ENCODE measurements at places on chromosomes 4 and X.

GRCh38 chr4:169202878-169203277 is 67.9 kb downstream of the SH3RF1 start:
- no peak for DNase-seq

DNA sequence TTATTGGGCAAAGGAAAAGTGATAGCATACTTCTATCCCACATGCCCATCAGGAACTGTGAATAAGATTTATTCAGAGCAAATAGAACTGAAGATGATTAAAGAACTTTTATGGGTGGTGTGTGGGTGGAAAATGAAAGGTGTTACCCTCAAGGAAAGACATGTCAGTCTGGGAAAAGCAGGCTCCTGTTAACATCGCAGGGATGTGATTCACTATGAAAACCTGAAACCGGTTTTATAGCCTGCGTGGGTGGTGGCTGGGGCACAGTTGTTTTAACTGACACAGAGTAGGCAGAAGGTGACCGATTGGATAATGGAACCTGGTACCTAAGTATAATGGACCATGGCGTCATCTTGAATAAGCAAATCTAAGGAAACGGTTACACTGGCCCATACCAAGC is 61.3 kb upstream of the CASK start:
- no peak for DNase-seq

- DNase-seq: no peak
Observed at GRCh38 chr4:156832886-156833285, 138.7 kb downstream of the PDGFC start.

GRCh38 chrX:55758033-55758432 is 40.5 kb downstream of the RRAGB start:
- no peak for DNase-seq

GRCh38 chrX:73855546-73855945 is 292.5 kb downstream of the CHIC1 start:
- DNase-seq: peak; percentile 82

DNA sequence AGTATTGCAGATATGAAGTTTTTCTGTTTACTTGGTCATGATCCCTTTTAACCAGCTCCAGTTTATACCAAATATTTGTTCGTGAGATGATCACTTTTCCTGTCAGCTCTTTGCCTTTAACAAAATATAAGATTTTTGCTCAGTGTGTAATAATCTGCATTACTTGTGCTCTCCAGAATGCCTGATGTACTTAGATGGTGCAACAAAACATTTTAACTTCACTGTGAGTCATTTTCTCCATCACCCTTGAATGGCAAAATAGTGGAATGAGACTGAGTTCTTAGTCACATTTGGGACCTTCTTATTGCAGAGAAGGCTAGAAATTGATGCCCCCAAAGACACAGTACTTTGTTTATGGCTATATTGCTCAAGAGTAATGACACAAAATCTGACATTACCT is 252.0 kb downstream of the FRMPD4 start:
- no peak for DNase-seq

DNA sequence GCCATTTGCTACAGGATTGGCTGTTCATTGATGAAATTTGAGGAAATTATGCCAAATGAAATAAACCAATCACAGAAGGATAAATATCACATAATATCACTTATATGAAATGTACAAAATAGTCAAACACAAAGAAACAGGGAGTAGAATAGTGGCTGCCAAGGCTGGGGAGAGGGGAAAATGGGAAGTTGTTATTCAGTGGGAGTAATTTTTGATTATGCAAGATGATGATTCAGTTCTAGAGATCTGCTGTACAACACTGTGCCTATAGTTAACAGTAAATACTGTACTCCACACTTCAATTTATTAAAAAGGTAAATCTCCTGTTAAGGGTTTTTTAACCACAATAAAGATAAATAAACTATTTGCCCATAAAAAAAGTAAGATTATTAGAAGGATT is 101.1 kb downstream of the TMA16 start:
- DNase-seq: no peak

DNA sequence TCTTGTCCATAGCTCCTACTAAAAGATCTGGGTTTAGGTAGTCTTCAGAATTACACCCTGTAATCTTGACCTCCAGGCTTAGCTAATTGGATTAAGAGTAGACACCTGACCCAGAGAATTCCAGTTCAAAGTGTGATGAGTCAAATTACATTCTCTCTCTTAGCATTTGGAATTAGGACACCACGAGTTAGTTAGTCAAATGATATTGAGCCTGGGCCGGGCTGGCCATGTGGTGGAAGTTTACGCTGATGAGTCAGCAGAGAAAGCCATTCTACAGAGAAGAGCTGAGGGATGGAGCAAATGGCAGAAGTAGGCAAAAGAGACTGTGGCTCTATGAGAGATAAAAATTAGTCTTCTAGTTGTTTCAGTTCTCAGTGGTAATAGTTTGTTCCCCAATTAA is 31.1 kb downstream of the CEP44 start:
- no peak for DNase-seq

DNA sequence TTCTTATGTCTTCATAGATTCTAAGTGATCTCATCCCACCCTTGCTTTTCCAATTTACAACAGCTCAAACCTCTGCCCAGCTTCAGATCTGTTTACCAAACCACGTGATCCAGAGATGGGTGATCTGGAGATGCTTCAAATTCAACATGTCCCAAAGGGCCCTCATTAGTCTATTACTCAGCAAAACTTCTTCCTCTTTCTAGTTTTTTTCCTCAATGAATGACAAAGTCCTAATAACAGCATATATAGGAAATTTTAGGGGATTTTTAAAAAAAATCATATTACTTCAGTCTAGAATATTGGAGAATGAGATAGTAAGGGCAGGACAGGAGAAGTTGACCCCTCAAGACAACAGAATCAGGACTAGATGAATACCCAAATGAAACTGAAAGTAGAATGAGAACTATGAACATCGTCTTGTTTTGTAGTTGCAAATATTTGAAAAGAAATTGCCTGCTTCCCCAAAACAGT is 127.1 kb downstream of the CFAP299 start:
- no peak for DNase-seq

DNA sequence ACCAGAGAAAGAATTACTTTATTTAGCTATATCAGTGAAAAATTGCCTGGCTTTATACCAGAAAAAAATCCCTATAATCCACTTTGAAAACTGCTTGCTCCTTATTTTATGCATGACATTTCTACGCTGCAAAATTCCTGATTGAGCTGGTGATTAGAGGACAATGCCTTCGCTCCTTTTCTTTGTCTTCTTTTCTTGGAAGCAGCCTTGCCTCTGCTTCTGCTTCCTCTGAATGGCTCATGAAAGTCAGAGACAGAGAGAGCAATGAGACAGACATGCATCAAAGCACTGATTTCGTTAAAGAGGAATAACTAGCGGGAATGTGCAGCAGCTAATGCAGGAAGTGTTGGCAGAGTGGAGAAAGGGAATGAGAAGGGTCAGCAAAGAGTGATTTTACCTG is 294.3 kb upstream of the IGFBP7 start:
- no peak for DNase-seq

DNA sequence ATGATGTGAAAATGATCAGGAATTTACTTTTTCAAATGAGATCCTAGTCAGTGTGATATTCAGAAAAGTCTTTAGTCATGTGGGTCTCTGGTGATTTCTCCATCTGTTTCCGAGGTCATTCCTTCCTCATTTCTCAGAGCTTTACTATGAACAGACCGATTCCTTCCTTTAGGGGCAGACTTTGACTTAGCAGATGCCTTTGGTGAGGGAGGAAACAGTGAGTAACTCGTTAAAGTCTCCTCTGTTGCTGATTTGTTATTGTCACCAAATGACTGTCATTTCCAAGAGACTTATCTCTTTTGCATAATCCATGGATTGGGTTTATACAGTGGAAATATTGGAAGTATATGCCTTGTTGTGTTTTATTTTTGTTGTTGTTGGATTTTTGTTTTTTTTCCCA is 76.2 kb upstream of the CD99 start:
- DNase-seq: no peak

GRCh38 chr4:100635899-100636298 is 118.1 kb upstream of the EMCN start:
- DNase-seq: no peak

- DNase-seq: no peak
Observed at GRCh38 chr4:100988876-100989275, 358.4 kb downstream of the PPP3CA start.

DNA sequence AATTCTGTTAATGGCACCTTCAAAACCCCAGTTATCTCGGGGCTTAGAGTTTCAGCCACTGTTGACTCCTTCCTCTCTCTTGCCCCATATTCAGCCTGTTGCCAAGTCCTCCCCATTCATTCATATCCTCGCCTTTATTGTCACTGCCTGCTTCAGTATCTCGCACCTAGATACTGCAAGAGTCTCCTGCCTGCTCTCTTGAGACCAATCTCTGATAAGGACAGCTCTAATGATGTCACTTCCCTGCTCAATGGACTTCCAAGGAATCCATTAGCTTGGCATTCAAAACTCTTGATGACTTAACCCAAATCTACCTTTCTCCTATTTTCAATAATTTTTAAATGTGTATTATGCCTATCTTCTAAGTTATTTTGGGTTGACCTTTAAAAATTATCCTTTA is 1.1 kb upstream of the UBE2A start:
- DNase-seq: no peak

DNA sequence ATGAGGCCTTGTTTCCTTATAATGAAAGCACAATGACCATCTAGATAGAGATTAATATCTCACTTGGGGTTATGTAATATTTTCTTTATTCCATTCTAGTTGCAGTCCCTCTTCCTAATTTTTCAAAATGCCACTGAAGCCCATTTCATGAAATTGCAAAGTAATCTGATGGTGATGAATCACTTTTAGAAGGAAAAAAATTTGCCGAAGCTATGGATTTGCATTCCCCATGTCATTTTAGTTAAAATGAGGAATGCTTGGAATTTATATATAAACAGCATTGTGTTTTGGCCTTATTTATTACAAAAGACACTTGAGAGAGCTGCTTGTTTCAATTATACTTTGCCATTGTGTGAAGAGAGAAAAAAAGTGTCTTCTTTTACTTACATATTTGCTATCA is 241.7 kb upstream of the TEX13A start:
- no peak for DNase-seq

- DNase-seq: no peak
Observed at GRCh38 chrX:36908801-36909675, 99.1 kb upstream of the FAM47C start.

GRCh38 chr4:83083925-83084475 is 30.5 kb downstream of the PLAC8 start:
- DNase-seq: peak; percentile 79

DNA sequence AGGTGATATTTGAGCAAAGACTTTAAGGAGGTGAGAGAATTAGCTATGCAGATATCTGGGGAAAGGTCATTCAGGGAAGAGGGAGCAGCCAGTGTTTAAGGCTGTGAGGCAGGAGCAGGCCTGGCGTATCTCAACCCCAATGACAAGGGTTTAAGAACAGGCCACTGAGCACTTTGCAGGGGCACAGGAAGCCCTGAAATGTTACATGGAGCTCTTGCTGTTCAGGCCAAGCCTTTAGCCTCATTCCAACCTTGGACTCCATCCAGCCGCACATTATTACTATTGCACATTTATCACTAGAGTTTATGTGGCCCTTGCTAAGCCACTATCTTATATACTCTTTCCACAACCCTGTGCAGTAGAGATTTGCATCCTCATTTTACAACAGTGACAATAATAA is 114.0 kb downstream of the EFNB1 start:
- no peak for DNase-seq
